ENCODE measurements at places on chromosomes 3 and 15.
A peak's percentile ranks its signal among the peaks of the same experiment; 100 is the strongest.

DNA sequence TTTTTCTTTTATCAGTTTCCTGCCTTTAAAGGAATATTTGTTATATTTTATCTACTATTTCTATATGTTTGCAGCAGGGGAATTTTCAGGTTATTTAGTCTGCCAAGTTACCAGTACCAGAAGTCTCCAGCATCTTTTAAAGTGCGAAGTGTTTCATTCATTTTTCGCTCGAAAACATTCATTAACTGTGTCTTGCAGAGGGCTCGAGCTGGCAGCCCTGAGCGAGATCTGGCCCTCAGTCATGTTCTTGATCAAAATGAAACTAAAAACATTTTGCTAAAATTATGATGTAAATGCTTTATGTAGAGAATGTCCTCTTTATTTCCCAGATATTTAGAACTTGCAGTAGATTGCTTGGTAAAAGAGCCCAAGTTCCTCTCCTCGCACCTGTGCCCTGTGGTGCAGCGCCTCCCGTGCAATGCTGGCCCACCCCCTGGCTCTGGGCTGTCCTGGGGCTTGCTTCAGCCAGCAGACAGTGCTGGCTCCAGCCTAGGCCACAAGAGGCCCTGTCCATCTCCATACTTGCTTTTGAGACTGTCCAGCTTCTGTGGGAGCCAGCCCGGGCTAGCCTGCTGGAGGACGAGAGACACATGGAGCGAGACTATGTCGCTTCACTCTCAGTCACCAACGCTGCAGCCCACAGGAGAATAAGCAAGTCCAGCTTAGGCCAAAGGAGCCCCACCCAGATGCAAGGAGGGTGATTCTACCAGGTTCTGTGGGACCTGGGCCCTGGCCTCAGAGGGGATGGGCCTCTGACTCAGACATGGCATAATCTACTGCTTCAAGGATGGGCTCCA, 71.9 kb upstream of the PRR23E start:
- DNase-seq, result no peak

- DNase-seq, result no peak
Observed at GRCh38 chr15:28132524-28133275, 33.6 kb upstream of the OCA2 start.

- DNase-seq, result no peak
Observed at GRCh38 chr3:53259427-53260259, 3.8 kb upstream of the TKT start.

DNA sequence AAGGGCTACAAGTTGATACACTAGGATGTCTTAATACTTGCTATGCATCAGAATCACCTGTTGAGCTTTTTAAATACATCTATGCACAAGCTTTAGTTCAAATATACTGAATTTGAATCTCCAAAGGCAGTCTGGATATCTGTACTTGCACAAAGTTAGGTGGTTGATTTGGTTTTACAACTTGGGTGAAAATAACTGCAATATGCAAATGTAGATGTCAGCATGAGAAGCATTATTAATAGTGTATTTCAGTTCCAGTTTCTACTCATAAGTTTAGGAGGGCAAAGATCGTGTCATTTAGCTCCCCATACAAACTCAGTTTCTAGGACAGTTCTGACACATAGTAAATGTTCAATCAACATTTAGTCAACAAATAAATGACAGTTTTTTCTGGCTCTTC, 25.6 kb downstream of the IQCB1 start:
- no peak for DNase-seq

GRCh38 chr3:100213891-100214573, 46.8 kb upstream of the TBC1D23 start:
- DNase-seq, result no peak

DNA sequence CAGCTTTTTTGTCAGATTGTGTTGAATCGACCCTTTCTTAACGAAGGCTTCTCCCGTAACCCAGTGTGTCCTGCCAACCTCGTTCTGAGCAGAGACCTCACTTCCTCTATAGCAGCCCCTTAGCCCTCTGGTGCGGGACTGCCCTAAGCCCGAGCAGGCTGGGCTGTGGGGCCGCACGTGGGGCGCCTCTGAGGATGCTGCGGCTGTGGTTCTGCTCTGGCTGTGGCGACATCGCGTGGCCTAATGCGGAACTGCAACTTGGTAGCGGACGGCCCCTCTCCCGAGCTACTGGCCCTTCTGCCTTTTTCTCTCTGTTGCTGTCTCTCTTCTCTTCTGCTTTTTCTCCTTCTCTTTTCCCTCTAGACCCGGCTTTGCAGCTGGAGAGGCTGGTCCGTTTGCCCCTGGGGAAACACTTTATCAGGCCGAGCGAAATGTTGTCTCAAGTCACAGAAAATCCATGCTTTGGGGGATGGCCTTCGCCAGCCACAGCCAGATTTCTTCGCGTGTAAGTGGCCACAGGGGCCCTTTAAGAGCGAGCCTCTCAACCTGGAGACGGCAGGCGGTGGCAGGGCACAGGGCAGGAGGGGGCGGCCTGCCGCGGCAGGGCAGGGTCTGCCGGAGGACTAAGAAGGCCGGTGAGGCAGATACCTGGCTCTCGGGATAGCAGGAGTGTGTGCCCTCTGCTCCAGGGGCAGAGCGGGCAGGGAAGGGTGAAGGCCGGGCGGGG, 19.4 kb upstream of the KIF23 start:
- DNase-seq, result peak; percentile 87

DNA sequence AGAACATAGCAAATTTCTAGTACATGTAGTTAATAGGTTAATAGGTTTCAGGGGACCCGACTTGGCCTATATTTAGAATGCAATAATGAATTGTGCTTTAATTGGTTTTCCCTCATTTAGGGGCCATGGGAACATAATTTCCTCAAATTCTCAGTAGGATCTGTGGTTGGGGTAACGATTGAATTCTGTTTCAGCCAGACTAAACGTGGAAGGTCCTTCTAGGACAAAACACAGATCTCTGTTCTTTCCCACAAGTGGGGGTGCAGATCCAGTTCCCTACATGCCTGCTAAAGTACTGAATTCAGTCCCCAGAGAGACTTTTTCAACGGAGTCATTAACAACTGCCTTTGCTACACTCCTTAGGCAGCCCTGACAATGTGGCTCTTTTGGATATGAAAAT, 50.7 kb upstream of the AGBL1 start:
- no peak for DNase-seq

Data from activated naive CD4-positive, alpha-beta T cell treated with Interleukin-2 at 50 U/mL for 16 hours (primary cell).